Natural killer cell (primary cell): ENCODE measurements at places on chromosomes 4 and X. TPM values are rescaled to one million over a fixed set of nuclear protein-coding genes. Genes with fewer than 3 reads are reported as not detected.

Gene TKTL2
- not detected for total RNA-seq

Gene SNCA
- total RNA-seq, result 2.0 TPM

Gene NRK
- not detected for total RNA-seq

Gene AFF2
- 0.79 TPM for total RNA-seq

Gene NAA11
- total RNA-seq, result not detected

Gene CXCL11
- not detected for total RNA-seq

Gene SUPT20HL1
- total RNA-seq, result not detected

Gene MAGEE2
- total RNA-seq, result not detected

Gene USP17L15
- not detected for total RNA-seq

Gene IL21
- total RNA-seq, result not detected

Gene AKAP4
- total RNA-seq, result not detected

Gene TMSB15C
- total RNA-seq, result 2.0 TPM

Gene PRSS12
- total RNA-seq, result not detected
